ENCODE measurements at places on chromosomes 16 and 17.

DNA sequence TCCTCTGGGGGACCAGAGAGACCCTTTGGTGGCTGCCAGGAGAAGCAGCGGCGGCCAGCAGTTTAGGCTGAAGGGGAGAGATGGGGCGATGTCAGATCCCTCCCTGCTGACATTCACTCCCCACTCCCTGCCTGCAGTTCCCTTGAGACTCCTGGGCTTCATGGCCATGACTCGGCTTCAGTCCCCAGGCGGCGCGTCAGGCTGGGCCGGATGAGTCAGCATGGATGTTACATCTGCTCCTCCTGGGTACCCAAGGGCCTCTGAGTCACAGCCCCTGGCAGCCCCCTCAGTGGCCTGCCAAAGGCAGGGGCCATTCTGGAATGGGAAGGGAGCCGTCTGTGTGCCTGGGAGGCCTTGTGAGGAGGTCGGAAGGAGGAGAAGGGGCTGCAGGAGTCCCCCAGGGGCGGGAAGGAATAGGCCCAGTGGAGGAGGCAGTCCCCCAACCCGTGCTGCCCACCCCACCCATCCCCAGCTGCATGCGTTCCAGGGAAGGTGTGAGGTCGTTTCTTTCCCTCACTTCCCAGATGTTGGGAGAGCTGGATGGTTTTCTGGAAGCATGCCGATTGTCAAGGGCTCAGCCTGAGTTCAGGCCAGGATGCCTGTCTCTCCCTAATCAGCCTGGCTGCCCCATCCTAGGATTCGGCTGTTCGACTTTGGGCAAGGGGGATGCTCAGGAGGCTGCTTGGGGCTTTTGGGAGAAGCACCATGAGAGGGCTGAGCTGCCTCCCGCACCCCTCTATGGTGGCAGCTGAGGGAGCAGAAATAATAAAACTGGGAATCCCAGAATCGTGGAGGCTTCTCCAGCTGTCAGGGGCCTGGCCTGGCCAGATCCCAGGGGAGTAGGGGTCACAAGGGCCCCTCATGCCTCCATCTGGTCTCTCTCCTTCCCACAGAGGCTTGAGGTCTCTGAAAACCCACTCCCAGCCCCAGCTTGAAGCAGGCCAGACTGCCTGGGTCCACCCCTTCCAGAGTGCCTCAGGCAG lies 9.7 kb downstream of the RHBDL3 start:
- DNase-seq, result no peak

DNA sequence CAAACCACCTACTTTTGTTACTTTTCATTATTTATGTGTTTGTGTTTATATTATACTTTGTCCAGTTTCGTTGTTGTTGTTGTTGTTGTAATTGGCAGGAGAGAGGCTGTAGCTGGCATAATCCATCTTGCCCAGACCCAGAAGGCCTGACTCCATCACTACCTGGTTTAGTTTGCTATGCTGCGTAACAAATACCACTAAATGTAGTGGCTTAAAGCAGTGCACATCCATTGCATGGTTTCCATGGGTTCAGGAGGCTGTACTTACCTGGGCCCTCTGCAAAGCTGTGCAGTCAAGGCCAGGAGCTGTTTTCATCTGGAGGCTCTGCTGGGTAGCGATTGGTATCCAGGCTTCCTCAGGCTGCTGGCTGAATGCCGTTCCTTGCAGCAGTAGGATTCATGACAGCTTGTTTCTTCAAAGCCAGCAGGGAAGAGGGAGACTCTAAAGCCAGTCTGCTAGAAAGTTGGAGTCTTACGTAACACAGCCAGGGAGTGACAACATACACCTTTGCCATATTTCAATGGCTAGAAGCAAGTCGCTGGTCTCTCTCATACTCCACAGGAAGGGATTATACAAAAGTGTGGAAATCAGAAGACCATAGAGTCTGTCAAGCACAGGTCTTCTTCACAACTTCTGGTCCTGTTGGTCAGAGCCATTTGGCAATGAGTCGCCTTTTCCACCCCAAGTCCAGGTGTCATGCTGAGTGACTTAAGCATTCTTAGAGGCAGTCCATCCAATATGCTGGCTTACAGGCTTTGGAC lies 41.1 kb downstream of the TNRC6C start:
- DNase-seq, result no peak

DNA sequence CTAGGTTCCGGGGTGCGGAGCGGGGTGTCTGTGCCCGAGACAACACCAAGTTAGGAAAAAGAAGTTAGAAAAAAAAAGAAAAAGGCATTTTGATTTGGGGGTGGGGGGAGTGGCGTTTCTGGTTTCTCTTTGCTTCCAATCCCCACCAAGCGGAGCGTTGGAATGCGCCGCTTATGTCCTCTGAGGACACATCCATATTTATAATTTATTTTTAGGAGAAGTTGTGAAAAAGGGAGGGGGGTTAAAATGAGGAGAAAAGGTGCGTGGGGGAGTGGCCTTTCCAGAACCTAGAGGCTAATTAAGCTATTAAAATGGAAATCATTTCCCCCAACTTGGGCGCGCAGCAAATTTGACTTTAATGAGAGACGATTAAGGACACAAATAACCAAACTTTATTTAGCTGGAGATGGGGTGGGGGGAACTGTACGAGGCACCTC lies 232.1 kb downstream of the MRTFB start:
- no peak for DNase-seq

- no peak for DNase-seq
Measured at GRCh38 chr17:81176666-81177065, 10.6 kb upstream of the AATK start.

DNA sequence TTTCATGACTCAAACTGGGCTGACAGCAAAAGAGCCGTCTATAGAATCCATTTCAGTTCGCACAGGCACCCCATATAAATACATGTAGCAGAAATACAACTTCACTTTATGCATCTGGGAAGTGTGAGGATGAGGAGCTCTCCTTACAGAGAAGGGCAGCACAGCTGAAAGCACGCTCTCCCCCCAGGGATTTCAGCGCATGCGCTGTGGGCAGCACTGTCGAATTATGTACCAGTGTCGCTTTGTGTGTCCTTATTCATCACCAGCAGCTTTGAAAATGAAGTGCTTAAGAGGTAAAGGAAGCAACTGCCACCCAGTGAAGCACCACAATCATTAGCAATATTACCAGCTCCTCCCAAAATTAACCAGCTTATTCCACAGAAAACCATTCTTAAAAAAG lies 39.9 kb downstream of the CEP95 start:
- no peak for DNase-seq

DNA sequence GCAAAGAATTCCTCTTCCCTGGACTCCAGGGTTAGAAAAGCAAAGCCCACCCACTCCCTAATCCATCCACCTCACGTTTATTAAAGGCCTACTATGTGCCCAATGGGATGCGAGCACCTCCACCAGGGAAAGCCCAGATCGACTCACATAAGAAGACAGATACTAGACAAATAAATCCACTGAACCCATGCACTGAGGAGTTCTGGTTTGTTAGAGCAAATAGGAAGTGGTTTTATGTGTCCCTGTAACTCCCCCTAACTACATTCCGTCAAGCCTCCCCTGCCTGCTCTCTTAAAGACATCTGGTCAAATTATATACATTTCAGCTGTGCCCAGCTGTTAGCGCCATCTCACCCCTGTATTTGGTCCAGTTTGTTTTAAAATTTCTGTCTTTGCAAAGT lies 218.5 kb upstream of the RPL38 start:
- no peak for DNase-seq

- DNase-seq, result no peak
Measured at GRCh38 chr17:37413875-37414519, 7.3 kb downstream of the TADA2A start.

GRCh38 chr16:86789621-86790051 lies 211.3 kb downstream of the FOXL1 start:
- DNase-seq, result no peak

DNA sequence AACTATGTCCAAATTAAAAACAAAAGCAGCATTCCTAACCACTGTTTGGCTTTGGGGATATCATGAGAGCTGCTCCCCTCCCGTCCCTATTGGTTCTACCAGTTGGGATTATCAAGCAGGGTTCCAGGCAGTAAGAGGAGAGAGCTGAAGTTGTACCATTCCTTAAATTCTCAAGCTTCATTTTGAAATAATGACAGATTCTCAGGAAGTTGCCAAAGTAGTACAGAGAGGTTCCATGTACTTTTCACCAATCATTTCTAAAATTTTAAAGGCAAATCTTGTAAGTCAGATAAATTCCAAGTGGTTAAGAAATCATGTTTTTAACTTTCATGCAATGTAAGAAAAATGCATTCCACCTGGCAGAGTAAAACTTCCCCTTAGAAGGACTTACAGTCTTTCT lies 36.9 kb downstream of the TEX2 start:
- no peak for DNase-seq

- no peak for DNase-seq
Measured at GRCh38 chr16:64481497-64481896, 640.4 kb downstream of the CDH11 start.

- no peak for DNase-seq
Measured at GRCh38 chr17:50079334-50080095, 15.6 kb upstream of the PDK2 start.

DNA sequence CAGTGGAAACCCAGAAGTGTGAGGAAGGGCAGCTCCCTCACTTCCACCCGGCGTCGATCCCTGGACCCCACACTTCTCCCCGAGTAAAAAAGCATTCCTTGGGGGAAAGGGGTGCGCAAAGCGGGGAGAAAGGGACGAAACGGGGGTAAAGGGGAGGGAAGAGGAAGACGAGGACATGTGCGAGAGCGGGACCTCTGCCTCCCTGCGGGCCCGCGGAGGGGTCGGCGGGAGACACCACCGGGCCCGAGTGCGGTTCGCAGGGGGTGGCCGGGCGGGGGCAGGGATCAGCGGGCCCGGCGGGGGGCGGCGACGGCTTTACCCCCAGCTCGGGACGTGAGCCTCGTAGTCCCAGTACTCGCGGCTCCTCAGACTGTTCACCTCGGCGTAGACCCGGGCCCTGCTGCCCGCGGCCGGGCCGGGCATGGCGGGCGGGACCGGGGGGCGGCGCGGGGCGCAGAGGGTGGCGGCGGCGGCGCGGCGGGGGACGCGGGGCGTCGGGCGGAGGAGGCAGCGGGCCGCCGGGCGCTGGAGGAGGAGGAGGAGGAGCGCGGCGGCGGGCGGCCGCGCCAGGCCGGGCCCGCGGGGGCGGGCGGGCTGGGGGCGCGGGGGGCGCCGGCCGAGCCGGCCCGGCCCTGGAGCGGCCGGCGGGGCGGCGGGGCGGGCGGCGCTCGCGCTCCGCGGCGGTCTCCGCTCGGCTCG lies 443 bp downstream of the CSNK2A2 start:
- peak; percentile 25 for DNase-seq

DNA sequence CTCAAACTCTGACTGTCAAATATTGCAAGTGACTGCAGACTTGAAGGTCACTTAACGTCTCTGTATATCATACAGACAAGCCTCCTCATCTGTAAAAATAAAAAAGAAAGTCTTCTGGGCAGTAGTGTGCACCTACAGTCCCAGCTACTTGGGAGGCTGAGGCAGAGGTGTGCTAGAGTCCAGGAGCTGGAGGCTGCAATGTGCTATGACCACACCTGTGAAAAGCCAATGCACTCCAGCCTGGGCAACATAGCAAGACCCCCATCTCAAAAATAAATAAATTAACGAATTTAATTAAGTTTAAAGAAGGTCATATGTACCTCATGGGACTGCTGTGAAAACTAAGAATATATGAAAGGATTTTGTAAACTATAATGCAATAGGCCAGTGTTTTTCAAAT lies 35.0 kb upstream of the C17orf78 start:
- DNase-seq, result no peak

- no peak for DNase-seq
Measured at GRCh38 chr16:90046971-90047713, 27.9 kb upstream of the DBNDD1 start.

DNA sequence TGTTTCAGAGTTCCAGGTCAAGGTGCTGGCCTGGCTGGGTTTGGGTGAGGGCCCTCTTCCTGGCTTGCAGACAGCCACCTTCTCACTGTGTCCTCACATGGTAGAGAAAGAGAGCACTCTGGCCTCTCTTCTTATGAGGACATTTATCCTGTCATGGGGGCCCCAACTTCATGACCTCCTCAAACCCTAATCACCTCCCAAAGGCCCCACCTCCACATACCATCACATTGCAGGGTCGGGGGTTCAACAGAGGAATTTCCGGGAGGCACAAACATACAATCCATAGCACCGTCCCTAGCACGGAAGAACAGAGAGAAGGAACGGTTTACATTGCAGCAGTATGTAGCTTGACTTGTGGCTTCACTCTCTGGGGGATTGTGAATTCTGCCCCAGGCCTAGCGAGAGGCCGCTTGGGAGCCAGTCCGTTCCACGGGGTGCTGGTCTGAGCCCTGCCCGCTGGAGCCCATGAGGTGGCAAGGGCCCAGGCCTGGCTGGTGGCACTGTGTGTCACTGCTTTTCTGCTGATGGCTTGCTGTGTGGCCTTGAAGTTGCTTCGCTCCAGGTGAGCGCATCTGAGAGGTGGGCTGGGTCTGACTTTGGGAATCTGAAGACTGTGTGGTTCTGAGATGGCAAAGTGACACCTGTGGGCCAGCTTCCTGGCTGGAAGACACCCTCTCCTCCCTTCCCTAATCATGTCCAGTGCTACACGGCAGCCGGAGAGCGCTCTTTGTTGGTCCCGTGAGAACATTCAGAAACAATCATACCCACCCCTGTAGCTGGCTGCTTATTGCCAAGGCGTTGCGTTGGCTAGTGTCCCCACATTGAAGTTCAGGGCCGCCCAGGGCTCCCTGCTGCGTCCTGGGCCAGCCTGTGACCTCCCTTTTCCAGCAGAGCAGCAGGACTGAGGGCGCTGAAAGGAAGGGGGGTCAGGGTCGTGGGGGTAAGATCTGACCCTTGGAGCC lies 98.3 kb downstream of the CMIP start:
- no peak for DNase-seq

- DNase-seq, result no peak
Measured at GRCh38 chr16:23408823-23409298, 44.1 kb downstream of the COG7 start.

GRCh38 chr17:56891751-56892150 lies 22.1 kb downstream of the TRIM25 start:
- DNase-seq, result no peak

DNA sequence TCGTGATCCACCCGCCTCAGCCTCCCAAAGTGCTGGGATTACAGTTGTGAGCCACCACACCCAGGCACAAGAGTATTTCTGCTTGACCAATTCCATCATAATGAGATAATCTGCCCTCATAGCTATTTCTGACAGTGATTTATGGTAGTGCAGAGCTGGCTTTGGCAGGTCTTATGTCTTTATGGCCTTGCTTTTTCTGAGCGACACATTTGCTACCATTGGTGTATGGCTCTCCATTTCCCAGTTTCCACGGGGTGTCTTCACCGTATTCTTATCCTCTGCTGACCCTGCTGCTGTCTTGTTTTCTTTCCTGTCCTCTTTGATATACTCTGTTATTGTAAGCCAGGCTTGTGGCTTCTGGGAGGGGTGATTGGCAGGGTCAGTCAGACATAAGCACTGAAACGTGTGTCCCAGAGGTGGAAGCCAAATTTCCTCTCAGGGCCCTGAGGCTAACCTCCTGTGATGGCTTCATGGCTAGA lies 161.1 kb upstream of the TBX2 start:
- no peak for DNase-seq

DNA sequence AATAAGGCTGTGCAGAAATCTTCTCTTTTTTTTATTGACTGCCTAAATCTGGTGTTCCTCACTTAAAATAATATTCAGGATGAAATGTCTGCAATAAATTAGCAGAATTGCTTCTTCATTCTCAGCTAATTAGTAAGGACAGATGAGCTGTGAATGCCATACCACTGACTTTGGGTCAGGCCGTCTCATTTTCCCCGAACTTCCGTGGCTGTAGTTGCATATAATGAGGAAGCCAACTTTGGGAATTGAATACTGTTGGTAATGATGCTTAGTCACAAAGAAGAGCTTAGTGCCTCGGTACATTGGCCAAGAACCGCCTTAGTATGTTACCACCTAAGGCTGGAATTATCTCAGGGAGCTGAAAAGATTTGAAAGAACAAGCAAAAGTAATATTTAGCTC lies 47.6 kb downstream of the NUP93 start:
- no peak for DNase-seq

GRCh38 chr17:29283961-29284360 lies 10.0 kb downstream of the NUFIP2 start:
- no peak for DNase-seq
